ENCODE measurements at places on chromosomes 2 and 18.

DNA sequence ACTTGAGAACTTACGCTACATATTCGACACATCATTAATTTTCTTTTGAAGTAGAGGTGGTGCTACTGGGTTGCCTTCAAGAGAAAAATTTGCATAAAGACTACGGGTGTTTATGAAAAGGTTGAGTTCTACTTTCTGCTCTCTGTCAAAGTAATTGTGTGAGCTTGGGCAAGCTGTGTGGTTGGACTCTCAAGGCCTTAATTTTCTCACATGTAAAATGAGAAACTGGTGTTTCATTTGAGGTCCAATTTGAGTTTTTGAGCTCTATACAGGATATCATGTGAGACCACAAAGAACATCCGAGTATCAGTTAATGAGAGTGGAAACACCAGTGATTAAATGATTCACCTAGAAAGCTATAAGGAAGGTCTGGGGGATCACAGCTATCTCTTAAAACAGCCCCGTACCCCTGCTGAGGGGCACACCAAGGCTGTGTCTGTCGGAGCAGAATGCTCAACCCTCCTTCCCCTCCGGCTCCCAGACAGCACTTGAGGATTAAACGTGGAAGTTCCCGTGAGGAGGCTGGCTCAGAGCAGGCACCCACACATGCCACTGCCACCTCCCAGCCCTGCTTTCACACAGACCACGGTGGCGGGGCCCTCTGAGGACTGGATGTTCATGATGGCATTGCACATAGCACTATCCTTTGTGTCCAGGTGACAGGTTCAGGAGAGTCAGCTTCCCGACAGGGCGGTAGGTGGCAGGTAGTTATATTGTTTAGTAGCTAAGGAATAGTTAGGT is 191.8 kb downstream of the RNF144A start:
- DNase-seq = no peak

DNA sequence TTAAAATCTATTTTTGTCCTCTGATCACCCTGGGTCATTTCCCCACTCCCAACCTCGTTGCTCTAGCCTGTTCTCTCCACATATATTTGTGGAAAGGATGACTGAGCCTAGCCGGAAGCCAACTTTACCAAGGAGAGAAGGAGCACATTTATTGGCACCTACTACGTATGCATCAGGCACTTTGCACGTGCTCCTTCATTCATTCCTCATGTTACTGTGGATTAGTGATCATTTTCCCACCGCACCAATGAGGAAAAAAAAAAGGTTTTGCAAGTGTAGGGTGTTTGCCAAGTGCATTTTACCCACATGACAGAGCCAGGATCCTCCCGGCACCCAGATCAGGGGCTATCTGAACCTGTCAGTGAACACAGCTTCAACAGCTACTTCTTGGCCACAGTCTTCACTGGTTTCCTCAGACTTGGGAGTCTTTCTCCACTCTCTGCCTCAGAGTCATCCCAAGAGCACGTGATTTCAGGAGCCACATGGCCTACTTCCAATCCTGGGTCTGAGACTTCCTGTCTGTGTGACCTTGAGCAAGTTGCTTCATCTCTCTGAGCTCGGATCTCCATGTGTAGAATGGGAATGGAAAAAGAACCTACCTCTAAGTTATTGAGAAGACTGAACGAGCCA is 1.9 kb upstream of the C1QL2 start:
- no peak for DNase-seq

DNA sequence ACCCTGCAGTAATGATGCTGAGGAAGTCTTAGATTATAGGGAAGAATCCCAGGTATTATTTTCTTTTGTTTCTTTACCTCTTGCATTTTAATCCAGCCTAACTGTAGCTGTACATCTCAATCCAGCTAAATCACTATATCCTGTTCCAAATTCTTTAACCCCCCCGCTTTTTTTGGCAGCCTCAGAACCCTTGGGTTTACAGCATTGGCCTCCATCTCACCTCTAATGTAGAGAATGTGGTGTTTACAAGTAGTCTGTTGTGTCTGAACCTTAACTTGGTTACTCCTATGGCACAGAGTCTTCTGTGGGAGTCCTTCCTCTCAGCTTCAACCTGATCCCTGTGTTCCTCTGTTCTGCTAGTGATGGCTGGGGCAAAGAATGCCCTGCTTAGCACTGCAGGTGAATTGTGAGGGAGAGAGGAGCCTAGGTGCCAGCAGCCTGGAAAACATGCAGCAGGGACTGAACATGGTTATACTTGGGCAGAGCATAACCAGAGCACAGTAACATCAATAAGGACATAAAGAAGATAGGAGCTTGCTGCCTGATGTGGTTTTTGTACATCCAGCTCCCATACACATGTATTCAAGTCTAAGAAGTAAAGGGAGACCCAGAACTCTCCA is 130.2 kb downstream of the FAM124B start:
- DNase-seq = no peak

- no peak for DNase-seq
These were observed 20.9 kb upstream of the ANXA4 start for GRCh38 chr2:69721022-69721421.

GRCh38 chr2:55051026-55051866 is 995 bp upstream of the RTN4 start:
- no peak for DNase-seq

GRCh38 chr2:12363569-12363968 is 353.2 kb upstream of the TRIB2 start:
- no peak for DNase-seq

DNA sequence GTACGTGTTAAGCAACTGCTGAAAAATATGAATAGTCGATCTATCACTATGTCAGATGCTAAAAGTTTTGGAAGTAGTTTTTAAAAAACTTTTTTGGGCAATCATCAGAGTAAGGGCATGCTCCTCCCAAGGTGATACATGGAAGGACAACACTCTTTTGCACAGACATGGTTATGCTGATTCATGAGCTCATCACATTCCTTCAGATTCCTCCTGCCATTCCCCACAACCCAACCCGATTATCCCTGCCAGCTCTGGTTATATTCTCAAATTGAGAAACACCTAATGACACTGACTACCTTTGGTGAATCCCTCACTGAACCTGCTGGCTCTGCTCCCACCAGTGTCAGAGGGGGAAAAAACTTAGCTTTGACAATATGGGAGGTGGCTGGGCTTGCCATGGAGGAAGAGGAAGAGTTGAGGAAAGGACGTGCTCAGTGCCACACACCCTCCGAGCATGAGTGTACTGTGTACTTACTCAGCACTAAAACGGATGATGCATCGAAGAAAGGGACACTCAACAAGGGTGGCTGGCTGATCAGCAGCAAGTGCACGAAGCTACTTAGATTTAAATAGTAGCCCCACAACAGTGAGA is 83.9 kb upstream of the RNU4ATAC start:
- DNase-seq = no peak

DNA sequence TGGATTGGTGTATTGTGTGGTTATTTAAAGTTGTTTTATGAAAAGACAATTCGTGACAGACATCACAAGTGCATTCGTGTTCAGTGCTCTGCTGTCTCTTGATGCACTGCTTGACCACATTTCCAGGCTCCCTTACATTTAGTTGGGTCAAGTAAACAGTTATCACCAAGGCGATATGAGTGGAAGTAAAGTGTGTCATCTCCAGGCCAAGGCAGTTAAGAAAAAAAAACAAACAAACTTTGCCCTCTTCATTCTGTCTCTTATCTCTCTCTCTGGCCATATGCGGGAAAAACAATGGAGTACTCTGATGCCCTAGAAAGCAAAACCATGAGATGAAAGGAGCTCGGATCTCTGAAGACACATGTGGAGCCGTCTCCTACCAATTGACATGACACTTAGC is 131.1 kb downstream of the DSEL start:
- no peak for DNase-seq

DNA sequence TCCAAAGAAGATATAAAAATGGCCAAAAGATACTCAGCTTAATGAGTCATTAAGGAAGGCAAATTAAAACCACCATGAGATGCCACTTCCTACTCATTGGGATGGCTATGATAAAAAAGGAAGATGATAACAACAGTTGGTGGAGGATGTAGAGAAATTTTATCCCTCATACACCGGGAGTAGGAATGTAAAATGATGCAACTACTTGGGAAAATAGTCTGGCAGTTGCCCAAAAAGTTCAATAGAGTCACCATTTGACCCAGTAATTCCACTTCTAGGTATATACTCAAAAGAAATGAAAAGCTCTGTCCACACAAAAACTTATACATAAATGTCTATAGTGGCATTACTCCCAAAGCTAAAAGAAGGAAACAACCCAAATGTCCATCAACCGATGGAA is 10.1 kb upstream of the SULT1C2 start:
- DNase-seq = no peak

GRCh38 chr2:71791061-71791450 is 337.7 kb downstream of the DYSF start:
- DNase-seq = no peak

DNA sequence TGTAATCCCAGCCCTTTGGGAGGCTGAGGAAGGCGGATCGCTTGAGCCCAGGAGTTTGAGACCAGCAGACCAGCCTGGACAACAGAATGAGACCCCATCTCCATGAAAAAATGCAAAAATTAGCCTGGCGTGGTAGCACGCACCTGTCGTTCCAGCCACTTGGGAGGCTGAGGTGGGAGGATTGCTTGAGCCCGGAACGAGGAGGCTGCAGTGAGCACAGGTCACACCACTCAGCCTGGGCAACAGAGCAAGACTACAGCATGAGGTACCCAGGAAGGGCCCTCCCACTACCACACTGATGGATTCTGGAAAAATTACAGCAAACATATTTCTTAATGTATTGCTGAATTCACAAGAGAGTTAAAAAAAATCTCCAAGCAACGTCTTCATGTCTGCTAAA is 56.3 kb upstream of the HPCAL1 start:
- DNase-seq = no peak

DNA sequence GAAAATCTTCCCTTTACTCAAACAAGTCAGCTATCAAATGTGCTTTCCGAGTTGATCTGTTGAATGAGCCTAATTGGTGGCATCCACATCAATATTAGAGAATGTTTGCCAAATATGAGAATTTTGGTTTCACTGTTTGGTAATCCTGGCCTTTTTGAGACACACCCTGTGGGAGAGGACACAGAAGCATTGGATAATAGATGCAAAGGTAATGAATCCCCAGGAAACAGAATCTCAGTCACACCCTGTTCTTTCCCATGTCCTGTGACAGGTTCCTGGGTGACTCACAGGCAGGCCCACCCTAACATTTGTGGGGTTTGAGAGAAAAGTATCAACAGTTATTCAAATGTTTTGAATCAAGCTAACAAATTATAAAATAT is 99.8 kb upstream of the PELI1 start:
- no peak for DNase-seq

DNA sequence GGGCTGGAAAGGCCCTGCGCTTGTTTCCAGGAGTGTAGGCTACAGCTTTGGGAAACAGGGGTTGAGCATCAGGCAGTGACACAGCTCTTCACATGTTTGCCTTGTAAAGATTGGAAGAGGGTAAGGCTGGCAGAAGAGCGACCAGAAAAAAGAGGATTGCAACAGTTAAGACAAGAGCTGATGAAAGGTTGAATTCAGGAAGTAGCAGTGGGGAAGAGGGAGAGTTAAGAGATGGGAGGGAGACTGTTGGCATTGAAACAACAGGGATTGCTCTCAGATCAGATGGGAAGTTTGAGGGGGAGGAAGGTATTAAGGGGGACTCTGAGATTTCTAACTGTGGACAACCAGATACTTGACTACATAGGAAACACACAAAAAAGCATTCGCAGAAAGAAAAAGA is 96.9 kb downstream of the CTAGE1 start:
- DNase-seq = no peak

- no peak for DNase-seq
These were observed 307.2 kb upstream of the MMADHC start for GRCh38 chr2:149894760-149895159.

DNA sequence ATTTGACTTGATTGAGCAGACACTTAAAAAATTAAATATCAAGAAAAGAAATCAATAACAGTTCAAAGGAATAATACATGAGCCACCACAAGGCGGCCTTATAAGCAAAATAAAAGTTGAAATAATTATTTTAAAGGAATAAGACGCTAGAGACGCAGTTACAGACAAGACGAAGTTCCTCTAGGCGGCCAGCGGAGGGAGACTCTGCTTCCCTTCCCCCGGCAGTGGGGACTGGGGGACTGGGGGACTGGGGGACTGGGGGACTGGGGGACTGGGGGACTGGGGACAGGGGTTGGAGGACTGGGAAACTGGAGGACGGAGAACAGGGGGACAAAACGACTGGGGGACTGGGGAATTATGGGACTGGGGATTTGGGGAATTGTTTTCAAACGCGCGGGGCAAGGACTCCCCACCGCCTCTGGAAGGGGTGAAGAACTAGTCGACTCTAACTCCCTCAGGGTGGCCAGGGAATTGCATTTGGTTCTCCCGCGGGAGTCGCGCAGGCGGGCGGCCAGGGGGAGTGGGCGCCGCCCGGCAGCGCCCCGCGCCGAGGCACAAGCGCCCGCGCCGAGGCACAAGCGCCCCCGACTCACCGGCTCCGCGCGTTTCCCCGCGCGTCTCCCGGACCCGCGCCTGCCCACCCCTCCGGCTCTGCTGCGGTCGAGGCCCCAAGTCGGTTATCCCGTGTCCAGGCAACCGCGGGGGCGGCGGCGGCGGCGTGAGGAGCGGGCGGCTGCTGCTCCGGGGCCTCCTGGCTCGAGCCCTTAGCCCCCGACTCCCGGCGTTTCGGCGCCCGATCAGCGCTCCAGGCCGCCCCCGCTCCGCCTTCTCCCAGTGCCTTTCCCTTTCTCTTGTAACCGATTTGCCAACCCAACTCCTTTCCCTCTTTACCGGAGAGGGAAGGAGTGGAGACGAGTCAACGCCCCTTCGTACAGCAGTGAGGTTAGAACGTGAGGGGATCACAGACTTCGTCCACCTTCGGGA is at the start of gene CCDC178:
TSS of gene CCDC178 (minus strand) at position 662 of the 984 bp plus-strand sequence. CDS start 28,633 bp downstream, outside the sequence.
- no peak for DNase-seq

DNA sequence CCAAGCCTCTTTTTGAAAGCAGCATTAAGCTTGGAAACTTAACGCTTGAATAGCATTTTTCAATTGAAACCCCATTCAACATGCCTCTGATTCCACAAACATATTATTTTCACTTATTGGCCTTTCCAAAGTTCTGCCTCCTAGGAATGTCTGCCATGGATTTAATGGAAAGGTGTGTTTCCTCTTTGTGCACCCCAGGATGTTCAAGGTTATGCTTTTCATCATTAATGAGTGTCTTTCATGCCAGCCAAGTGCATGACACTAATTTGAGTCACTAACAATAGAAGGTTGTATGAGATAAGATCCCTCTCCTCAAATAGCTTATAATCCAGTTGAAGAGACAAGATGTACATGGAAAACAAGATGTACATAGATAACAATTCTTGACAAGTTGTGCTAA is 84.7 kb downstream of the ALPK2 start:
- no peak for DNase-seq

DNA sequence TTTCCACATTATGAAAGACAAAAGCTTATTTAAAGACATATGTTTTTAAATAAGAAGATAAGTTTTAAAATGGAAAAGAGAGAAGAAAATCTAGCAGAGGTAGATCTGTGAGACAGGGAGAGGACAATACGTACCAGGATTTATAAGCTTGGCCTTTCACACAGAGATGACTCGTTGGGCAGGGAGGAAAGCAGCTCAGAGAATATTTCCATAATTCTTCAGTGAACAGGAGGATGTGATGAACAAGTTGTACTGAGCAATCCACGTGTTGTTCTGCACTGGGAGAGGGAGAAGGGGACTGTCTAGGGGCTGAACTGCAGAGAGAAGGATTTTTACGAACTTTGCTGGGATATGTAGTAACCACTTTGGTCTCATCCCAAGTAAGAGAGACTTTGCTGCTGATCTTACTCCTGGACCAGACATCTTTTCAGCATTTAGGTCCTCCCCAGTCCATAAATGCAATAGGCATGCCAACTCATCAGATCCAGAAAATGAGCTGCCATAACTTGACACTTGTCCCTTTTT is 162.5 kb upstream of the SETBP1 start:
- no peak for DNase-seq
